ENCODE measurements at places on chromosomes 16 and 17.
A peak's percentile ranks its signal among the peaks of the same experiment; 100 is the strongest.

DNA sequence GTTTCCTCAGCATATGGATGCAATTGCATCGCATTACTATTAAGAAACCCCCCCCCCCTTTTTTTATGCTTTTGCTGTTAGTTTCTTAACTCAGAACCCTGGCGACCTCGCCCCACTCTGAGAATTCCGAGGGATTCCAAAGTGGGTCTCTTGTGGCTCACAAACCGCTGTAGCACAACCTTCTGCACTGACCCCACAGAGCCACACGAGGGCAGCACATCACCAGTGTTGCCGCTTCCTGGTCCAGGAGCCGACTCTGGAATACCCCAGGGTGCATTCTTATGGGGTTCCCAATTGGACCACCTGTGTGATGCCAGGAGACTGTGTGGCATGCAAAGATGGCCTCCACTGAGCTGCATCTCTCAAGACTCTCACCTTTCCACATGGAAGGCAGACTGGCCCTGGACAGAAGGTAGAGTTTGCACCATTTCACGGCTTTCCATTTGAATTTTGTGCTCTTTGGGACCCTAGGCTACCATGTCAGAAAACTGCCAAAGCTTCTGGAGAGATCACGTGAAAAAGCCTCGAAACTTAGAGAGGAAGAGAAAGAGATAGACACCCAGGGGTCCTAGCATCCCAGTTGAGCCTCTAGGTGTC lies 432.7 kb upstream of the ASIC2 start:
- peak; percentile 16 for DNase-seq

- no peak for DNase-seq
These were observed 169.4 kb downstream of the FOXL1 start for GRCh38 chr16:86747761-86748160.

- DNase-seq, result no peak
These were observed 94.0 kb downstream of the CACNG1 start for GRCh38 chr17:67138392-67138791.

- peak; percentile 71 for DNase-seq
These were observed 19.5 kb downstream of the ATP2A3 start for GRCh38 chr17:3944485-3945388.

DNA sequence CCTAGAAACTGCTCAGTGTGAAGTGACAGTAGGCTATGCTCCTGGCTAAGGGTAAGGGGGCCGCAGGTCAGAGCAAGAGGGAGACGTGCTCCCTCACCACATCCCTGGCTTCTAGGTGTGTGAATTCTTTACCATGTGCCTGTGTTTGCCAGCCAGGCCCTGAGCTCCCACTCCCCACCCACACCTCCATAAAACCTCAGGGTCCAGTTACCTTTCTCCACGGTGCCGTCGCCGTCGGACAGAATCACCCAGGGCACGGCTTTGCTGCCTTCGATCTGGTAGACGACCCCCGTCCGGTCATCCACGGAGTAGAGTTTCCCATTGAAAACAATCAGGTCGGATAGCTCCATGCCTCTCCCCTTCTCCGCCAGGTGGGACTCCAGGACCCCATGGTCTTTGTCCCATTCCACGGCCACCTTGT lies 12.8 kb downstream of the CANT1 start:
- no peak for DNase-seq

- peak; percentile 70 for DNase-seq
These were observed 68.2 kb downstream of the MYO18A start for GRCh38 chr17:29111816-29112499.

GRCh38 chr17:80838311-80839025 lies 153.2 kb upstream of the CHMP6 start:
- no peak for DNase-seq

- no peak for DNase-seq
These were observed 9.8 kb downstream of the MSRB1 start for GRCh38 chr16:1933097-1933661.

GRCh38 chr17:68578236-68578635 lies 22.9 kb downstream of the FAM20A start:
- no peak for DNase-seq

- no peak for DNase-seq
These were observed 32.5 kb upstream of the CDH11 start for GRCh38 chr16:65154321-65154720.

GRCh38 chr17:40816569-40816968 lies 5.8 kb downstream of the KRT10 start:
- no peak for DNase-seq

- DNase-seq, result peak; percentile 51
These were observed 27.8 kb upstream of the GHDC start for GRCh38 chr17:42221886-42222745.

DNA sequence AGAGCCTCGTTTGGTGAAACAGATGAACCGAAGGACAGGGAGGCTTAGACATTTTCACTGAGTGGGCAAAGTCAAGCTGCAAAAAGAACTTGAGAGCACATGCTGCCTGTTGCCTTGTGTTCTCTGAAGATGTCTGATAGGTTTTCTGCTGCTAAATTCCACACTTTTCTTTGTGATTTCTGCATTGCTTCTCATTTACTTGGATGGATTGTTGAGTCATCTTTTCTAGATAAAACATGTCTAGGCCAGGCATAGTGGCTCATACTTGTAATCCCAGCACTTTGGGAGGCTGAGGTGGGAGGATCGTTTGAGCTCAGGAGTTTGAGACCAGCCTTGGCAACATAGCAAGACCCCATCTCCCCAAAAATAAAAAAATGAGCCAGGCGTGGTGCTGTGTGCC lies 80.4 kb upstream of the CLEC18A start:
- no peak for DNase-seq

GRCh38 chr17:81437191-81437651 lies 42.0 kb downstream of the BAHCC1 start:
- no peak for DNase-seq

DNA sequence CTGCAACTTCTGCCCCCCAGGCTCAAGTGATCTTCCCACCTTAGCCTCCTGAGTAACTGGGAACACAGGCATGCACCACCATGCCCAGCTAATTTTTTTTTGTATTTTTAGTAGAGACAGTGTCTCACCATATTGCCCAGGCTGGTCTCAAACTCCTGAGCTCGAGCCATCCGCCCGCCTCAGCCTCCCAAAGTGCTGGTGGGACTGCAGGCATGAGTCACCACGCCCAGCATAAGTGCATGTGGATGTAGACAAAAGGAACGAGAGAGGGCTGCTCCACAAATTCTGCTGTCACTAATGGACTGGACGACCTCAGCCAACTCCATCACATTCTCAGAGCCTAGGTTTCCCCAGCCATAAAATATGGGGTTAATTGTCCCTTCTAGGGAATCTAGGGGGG lies 7.7 kb upstream of the SP2 start:
- DNase-seq, result no peak

GRCh38 chr16:56600398-56600999 lies 7.9 kb upstream of the MT2A start:
- no peak for DNase-seq

GRCh38 chr17:45221081-45222013 lies at the start of gene FMNL1:
FMNL1 (plus strand) TSS chr17:45221885; CDS start chr17:45222125, 240 bp downstream.
- DNase-seq, result peak; percentile 63

- DNase-seq, result no peak
These were observed 43.8 kb downstream of the C16orf82 start for GRCh38 chr16:27110524-27110896.

DNA sequence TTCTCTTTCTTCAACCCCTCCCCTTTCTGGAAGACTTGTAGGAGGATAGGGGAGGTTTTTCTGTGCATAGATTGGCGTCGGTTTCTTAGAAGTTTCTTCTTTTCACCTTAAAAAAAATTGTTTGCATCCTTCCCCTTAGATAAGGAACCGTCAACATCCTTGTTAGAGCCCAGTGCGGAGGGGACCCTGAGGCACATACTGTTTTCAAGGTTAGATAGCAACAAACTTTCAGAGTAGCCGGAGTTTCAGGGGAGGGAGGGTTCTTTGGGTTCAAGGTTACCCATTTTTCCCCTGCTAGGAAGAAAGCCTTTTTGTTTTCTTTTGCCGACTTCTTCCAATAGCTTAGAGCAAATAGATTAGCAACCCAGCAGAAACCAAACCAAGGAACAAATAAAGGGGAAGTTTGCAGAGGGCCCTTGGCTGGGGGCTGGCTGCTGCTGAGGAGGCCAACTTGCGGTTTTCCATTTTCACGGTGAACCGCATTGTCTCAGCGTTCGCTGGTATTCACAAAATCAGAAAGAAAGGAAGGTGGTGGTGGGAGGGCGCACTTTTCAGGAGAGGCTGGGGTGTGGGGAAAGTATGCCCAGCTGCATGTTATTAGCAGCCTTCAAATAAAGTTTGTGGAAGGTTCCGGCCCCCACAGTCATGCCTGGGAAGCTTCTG lies 28.8 kb downstream of the MSI2 start:
- peak; percentile 39 for DNase-seq

- peak; percentile 36 for DNase-seq
These were observed 19.1 kb upstream of the TEX2 start for GRCh38 chr17:64281962-64282752.

DNA sequence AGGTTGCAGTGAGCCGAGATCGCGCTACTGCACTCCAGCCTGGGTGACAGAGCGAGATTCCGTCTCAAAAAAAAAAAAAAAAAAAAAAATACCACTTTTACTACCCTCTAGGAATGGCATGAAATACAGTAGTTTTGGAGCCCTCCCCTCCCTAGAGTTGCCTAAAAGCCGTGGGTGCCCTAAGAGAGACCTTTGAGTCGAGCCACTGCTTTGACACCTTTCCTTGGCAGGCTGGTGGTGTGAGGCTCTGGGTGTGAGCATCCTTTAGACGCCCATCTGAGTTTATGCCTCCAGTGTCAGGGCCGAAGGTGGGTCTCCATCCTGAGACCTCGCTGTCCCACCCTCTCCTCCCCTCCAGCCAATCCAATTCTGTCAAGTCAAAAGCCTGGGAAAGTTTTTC lies 46.2 kb downstream of the RAP1GAP2 start:
- DNase-seq, result no peak

- DNase-seq, result peak; percentile 49
These were observed 985 bp upstream of the FZD2 start for GRCh38 chr17:44556166-44556831.

DNA sequence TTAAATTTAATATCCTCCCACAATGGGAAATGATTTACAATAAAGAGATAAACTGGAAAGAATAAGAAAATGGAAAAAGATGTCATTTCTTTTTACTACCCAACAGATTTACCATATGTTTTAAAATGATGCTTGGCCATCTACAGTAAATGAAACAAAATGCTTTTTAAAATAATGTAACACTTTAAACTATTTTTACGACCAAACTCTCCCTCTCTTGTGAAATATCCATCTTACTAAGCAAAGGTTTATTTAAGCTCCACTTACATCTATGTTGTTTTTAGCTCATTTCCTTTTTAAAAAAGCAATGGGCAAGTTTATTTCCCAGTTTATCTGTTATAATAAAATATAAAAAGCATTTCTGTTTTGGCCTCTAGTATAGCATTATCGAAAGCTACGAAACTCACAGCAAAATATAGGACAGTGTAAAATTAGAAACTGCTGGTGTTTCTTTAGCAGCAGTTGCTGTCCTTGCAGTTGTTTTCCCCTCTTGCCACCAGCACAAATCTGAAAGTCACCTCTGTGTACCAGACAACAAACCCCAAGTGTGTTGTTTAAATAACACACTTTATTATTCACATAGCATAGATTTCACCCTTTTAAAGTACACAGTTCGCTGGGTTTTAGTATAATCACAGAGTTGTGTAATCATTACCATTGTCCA lies 195.1 kb downstream of the CDRT15L2 start:
- DNase-seq, result no peak

GRCh38 chr17:38798614-38799500 lies 499 bp downstream of the PIP4K2B start:
- peak; percentile 58 for DNase-seq

GRCh38 chr17:59638553-59638952 lies 18.9 kb downstream of the CLTC start:
- no peak for DNase-seq

- no peak for DNase-seq
These were observed 72.6 kb upstream of the CNEP1R1 start for GRCh38 chr16:49952386-49952785.

- no peak for DNase-seq
These were observed 151.9 kb upstream of the MAF start for GRCh38 chr16:79752396-79752795.

DNA sequence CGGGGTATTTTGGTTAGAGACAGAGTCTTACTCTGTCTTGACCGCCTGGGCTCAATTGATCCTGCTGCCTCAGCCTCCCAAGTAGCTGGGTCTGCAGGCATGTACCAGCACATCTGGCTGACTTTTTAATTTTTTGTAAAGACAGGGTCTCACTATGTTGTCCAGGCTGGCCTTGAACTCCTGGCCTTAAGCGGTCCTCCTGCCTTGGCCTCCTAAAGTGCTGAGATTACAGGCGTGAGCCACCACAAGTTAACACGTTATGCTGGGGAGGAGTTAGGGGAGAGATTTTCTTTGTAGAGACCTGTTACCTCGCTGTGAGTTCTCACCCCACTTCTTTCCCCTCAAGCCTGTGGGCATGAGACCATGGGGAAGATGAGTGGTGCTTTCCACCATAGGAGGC lies 1.8 kb upstream of the CES4A start:
- no peak for DNase-seq

- DNase-seq, result no peak
These were observed 13.3 kb upstream of the RPL38 start for GRCh38 chr17:74190154-74190553.

GRCh38 chr16:86663685-86664521 lies 85.6 kb downstream of the FOXL1 start:
- DNase-seq, result no peak

DNA sequence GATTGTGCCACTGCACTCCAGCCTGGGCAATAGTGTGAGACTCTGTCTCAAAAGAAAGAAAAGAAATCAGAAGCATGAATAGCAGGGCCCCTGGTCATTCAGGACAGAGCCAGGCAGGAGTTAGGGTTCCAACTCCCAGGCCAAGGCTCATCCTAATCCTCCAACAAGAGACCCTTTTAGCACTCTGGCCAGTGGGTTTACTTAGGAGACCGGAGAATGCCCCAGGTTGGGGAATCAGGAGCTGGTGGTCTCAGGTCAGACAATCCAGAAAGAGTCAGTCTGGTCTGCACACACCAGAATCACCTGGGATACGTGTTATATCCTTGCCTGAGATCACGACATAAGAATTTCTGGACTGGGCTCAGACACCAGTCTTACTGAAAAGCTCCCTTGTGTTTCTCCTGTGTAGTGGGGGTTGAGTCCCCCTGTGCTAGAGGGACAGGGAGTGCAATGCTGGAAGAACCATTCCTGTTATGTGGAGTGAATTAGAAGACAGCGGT lies 48.7 kb downstream of the CCDC42 start:
- DNase-seq, result no peak

- no peak for DNase-seq
These were observed 8.4 kb upstream of the MED9 start for GRCh38 chr17:17468217-17469010.

DNA sequence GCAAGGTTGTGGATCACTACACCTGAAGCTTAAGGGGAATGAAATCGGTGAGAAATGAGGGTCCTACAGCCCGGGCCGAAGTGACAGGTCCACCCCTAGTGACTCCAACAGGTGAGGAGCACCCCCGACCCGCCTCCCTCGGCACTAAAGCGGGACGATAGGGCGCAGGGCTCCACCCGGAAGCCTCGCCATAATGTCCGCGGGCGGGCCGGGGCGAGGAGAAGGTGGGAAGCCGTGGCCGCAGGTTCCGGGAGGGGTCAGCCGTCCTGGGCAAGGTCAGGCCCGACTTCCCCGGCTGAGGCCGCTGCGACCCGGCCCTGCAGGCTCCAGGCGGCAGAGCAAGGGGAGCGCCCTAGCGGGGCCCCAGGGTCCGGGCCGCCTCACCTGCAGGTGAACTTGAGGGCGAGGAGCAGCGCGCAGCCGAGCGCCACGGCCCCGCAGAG lies 543 bp downstream of the TXNDC11 start:
- peak; percentile 46 for DNase-seq

GRCh38 chr17:75641343-75641742 lies 8.1 kb downstream of the SMIM5 start:
- DNase-seq, result no peak
